ENCODE measurements at places on chromosomes 3 and 15. TPM values are rescaled to one million over a fixed set of nuclear protein-coding genes. Genes with fewer than 3 reads are reported as not detected.

- no peak overlapping the region for H3K4me3 ChIP-seq
- no peaks in the 10 kb centered on the region for H3K27me3 ChIP-seq
- H3K4me1 ChIP-seq = peaks cover 5% of the 10 kb centered on the region
- no peak overlapping the region for H3K27ac ChIP-seq
- DNase-seq = no peak
These were observed 119.5 kb downstream of the STAG1 start for GRCh38 chr3:136632625-136633081.

DNA sequence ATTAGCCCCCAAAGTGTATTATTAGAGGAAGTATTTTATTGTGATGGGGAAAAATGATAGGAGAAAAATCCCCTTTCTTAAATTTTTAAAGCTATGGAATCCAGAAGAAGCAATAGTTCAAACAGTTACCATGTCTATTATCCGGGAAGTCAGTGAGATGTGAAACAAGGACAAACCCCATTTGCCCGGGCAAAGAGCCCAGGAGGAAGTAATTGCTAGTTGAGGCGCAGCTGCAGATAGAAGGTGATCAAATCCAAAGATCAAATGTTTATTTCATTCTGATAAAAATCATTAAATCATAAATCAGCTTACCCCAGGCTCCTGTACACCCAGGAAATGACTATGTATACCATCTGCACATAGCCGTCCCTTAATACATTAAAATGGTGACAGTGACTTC, 204.0 kb upstream of the CRBN start:
- no peak overlapping the region for H3K4me3 ChIP-seq
- H3K27ac ChIP-seq = no peak overlapping the region
- no peaks in the 10 kb centered on the region for H3K27me3 ChIP-seq
- no peaks in the 10 kb centered on the region for H3K4me1 ChIP-seq

DNA sequence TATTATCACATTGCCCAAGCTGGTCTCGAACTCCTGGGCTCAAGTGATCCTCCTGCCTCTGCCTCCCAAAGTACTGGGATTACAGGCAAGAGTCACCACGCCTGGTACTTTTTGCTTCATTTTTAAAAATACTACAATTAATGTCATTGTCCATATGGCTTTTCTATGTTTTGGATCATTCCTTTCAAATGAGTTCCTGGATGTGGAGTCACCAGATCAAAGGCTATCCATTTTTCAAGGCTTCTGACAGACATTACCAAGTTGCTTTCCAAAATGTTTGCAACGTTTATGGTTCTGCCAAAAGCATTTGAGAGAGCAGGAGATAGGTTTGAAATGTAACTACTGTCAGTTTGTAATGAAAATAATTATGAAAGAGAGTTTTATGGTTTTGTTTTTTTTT, 34.2 kb upstream of the BCL2L10 start:
- no peak for DNase-seq
- H3K27ac ChIP-seq = no peak overlapping the region

DNA sequence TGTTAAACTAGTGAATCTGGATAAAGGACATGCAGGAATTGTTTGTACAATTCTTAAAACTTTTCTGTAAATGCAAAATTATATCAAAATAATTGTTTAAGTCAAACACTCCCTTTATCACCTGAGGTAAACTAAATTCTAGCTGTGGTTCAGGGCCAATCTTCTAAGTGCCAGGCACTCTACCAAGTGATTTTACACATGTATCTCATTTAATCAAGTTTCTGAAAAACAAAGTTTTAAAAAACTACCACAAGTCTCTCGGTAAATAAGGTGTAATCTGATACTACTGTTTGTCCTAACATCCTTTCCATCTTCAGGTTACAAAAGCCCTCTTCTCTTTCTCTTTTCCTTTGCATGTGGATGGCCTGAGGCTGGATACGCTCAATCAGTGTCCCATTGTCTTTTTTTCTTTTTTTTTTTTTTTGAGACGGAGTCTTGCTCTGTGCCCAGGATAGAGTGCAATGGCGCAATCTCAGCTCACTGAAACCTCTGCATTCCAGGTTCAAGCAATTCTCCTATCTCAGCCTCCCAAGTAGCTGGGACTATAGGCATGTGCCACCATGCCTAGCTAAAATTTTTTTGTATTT, 19.3 kb downstream of the IFT80 start:
- H3K27me3 ChIP-seq = no peaks in the 10 kb centered on the region
- H3K4me1 ChIP-seq = no peaks in the 10 kb centered on the region
- peaks cover 23% of the 10 kb centered on the region for H3K36me3 ChIP-seq
- no peak overlapping the region for H3K27ac ChIP-seq
- H3K4me3 ChIP-seq = no peak overlapping the region
- DNase-seq = no peak

DNA sequence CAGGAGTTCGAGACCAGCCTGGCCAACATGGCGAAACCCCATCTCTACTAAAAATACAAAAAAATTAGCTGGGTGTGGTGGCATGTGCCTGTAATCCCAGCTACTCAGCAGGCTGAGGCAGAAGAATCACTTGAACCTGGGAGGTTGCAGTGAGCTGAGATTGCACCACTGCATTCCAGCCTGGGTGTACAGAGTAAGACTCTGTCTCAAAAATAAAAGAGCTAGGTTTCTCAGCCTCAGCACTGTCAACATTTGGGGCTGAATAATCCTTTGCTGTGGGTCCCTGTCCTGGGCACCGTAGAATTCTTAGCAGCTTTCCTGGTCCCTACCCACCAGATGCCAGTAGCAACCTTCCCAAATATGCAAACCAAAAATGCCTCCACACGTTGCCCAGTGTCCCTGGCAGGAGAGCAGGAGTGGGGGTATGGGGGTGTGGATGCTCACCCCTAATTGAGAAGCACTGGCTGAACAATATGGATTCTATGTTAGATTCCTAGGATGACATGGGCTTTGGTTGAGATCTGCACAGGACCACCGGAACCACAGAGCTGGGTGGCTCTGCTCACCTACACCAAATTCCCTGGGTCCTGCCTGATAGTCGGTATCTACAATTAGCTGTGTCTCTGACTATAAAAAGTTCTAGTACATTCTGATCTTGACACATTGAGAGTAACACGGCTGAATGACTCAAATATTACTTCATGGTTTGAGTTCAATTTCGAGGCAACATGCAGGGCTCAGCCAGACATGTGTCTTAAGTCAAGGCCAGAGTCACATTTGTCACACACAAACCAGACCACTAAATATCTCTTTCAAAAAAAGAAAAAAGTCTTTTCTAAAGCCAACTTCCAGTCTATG, 577.0 kb upstream of the MDFIC2 start:
- H3K27me3 ChIP-seq = no peaks in the 10 kb centered on the region
- no peaks in the 10 kb centered on the region for H3K4me1 ChIP-seq
- no peak overlapping the region for H3K4me3 ChIP-seq
- DNase-seq = no peak

GRCh38 chr3:42731476-42732195, 29.0 kb upstream of the HHATL start:
- H3K4me1 ChIP-seq = no peaks in the 10 kb centered on the region
- H3K27ac ChIP-seq = no peak overlapping the region
- H3K4me3 ChIP-seq = no peak overlapping the region
- DNase-seq = no peak
- no peaks in the 10 kb centered on the region for H3K36me3 ChIP-seq

GRCh38 chr3:174812172-174812862, 46.8 kb upstream of the NAALADL2 start:
- no peak overlapping the region for H3K27ac ChIP-seq
- no peaks in the 10 kb centered on the region for H3K27me3 ChIP-seq
- DNase-seq = no peak
- H3K4me1 ChIP-seq = no peaks in the 10 kb centered on the region
- H3K36me3 ChIP-seq = no peaks in the 10 kb centered on the region

DNA sequence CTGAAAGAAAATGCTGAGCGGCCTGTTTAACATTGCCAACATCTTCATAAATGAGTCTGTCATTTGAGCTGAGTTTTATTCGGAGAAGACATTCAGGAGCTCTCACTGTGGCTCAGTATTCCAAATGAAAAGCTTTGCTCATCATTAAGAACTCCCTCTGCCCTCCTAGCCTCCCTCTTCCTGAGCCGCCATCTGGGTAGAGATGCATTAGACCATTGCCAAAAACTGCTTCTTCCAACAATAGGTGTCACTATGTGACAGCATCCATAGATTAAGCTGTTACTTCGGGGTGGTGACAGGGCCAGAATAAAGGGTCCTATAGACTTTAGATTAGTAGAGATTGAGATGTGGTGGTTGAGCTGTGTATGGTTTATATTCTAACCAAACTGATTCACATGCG, 501.4 kb upstream of the NR2F2 start:
- no peaks in the 10 kb centered on the region for H3K4me1 ChIP-seq
- no peak for DNase-seq
- no peaks in the 10 kb centered on the region for H3K36me3 ChIP-seq
- H3K4me3 ChIP-seq = no peak overlapping the region
- no peak overlapping the region for H3K27ac ChIP-seq

DNA sequence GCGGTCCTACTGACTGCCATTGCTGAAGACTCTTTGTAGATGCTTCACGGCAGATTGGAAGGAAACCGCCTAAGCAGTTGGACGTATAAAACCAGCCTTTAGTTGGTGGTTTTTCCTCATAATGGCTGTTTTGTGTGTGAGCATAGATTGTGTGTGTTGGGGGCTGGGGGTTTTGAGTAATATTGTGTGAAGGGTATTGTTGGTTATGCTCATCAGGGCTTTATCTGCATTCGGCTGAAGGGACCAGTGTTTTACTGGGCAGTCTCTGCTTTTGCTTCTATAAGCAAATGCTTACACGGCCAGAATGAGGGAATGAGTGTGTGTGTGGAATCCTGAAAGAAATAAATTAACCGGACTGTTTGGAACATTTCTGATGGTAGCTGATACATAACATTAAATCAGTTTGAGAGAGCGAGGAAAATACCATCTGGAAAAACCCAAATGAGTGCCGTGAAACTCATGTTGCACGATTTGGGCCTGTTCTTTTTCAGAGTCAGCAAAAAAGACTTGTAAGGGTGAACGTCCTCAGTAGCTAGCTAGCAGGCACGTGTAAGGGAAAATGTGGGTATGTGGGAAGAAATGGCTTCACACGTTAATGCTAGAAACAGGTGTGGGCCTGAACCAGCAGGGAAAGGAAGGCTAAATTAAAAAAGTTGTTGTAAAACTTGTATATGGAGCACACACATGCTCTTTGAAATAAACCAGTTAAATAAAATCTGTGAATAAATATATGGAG, 1.9 kb downstream of the MITF start:
- H3K4me3 ChIP-seq = peak overlapping the region; percentile 89
- peaks cover 36% of the 10 kb centered on the region for H3K4me1 ChIP-seq
- H3K36me3 ChIP-seq = no peaks in the 10 kb centered on the region

DNA sequence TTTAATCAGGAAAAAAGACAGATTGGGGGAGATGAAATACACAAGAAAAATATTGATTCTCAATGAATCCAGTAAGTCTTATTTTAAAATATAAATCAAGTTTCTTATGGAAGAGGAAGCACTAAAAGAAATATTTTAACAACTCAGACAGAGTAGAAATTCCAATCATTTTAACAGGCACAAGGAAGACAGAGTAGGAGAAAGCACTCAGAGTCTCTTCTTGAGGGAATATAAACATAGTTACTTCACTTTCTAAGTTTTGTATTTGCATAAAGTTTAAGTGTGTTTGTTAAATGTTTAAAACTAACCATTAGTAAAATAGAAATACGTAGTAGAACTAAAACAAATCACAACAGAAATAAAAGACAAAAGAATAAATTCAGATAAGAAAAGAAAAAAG, 24.5 kb upstream of the RTP4 start:
- H3K4me1 ChIP-seq = no peaks in the 10 kb centered on the region
- no peak overlapping the region for H3K27ac ChIP-seq
- H3K36me3 ChIP-seq = no peaks in the 10 kb centered on the region
- no peaks in the 10 kb centered on the region for H3K27me3 ChIP-seq
- DNase-seq = no peak
- H3K4me3 ChIP-seq = no peak overlapping the region

Gene GOLGA6A
- total RNA-seq = not detected

Gene GOLGA8G
- not detected for total RNA-seq

Gene ALG3
- total RNA-seq = 30.1 TPM

Gene KIF15
- 1.3 TPM for total RNA-seq

Gene CTXN2
- not detected for total RNA-seq

Data from lower lobe of right lung (tissue), 2 donors.